ENCODE measurements at places on chromosomes 16 and 17.

DNA sequence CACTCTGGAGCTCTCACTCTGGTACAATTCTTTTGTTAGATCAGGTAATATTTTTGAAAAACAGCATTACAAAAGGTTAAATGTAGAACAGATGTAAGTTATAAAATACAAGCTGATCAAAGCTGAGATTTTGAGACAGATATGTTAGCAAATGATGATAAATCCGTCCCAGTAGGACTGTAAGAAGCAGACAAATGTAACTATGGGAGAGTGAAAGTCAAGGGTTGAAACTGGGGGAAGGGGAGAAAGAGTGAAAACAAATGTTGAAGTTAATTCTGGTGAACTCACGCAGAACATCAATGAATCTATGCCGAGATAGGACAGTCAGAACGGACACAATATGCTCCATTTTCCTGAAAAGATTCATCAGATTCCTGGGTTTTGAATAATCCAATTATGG is 298.9 kb upstream of the IRX5 start:
- DNase-seq: no peak

GRCh38 chr16:78780808-78781207 is 681.4 kb downstream of the WWOX start:
- no peak for DNase-seq

DNA sequence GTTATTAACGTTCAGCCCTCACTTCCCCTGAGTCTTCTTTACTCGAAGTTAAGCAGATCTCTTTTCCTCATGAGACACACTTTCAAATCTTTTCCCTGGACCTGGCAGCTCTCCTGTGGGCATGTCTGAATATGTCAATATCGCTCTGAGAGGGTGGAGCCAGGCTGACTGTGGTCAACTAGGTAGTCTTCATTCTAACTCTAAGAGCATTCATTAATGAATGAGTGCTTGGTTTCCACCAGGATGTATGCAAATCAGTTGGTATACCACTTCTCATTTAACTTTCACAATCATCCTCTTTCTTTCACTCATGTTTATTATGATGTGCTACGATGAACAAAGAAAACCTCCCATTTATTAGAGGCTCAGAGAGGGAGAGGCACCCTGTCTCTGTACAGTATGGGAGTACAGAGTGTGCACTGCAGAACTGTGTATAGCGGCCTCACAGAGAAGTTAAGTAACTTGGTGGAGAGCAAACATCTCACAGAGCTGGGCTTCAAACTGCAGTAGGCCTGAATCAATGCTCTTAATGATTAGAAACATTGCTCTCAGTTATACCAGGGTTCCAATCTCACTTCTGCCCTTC is 39.9 kb downstream of the OTOA start:
- no peak for DNase-seq

DNA sequence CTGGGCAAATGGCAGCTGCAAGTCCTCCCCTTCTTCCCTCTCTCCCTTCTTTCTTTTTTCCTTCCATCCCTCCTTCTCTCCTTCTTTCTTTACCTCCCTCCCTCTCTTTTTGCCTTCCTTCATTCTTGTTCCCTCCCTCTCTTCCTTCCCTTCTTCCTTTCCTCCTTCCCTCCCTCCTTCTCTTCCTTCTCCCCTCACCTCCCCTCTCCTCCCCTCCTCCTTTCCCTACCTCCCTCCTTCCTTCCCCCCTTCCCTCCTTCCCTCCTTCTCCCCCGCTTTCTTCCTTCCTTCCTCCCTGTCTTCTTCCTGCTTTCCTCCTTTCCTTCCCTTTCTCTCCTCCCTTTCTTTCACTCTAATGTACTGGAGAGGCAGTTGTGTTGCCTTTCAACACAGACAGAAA is 110.8 kb upstream of the SALL1 start:
- DNase-seq: no peak

DNA sequence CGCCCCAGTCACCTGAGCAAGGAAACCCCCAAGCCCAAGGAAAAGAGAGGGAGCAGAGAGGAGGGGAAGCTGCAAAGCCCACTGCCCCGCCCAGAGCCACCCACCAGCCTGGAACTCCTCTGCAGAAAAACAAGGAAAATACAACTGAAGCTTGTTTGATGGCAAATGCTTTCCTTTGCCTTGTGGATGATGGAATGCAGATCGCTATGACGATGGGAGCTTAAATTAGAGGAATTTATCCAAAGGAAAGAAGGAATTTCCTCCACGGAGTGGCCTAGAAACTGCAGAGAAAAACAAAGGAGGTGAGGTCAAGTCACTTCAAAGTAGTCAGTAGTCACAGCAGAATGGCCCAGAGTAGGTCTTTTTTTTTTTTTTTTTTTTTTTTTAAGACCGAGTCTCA is 31.5 kb upstream of the ASGR2 start:
- DNase-seq: no peak

GRCh38 chr17:75460295-75460694 is 3.9 kb downstream of the TMEM94 start:
- no peak for DNase-seq

DNA sequence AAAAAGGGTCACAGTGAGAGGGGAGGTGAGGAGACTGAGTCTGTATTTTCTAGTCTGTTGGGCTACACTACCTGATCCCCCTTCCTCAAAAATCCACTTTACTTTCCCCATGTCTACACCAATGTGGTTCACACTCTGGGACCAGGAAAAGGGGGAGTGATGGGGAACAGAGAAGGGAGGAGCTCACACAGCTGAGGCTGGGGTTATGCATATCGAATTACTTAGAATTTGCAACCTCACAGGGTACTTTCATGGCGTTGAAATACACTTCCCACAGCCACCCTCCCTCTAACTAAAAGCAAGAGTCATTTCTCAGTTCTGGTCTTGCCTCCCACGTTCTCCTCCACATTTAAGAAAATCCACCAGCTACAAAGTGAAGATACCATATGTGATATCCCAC is 14.1 kb downstream of the MAPT start:
- peak; percentile 32 for DNase-seq

DNA sequence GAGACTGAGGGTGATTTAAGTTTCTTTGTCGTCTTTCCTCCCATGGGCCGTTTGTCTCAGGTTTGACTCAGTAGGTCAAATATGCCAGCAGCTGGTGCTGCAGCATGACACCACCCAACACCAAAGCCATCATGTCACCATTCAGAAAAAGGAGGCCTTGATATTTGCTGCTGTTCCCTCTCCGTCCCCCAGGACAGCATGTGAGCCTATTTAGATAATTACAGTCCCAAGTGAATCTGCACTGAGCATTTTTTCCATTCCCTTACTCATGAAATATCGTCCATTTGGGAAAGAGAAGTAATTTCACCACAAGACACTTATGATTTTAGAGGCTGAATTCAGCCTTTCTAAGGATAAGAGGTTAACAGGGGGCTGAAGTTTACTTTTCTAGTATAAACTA is 62.2 kb upstream of the ADORA2B start:
- no peak for DNase-seq

GRCh38 chr17:9021992-9022572 is 772 bp downstream of the NTN1 start:
- peak; percentile 30 for DNase-seq

GRCh38 chr16:76756951-76757350 is 434.0 kb upstream of the MON1B start:
- DNase-seq: no peak

DNA sequence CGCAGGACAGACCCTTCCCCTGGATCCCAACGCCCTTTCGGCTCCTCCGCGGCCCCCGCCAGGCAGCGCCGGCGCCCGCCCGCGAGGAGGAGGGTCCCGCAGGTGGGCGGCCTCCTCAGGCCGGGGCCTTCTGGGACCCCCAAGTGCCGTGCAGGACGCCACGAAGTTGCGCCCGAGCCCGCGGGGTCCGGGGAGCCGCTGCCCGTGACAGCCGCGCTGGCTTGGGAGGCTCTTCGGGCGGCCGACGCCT is 504 bp downstream of the ERN1 start:
- no peak for DNase-seq

- no peak for DNase-seq
These were observed 10.2 kb downstream of the EEF2K start for GRCh38 chr16:22216191-22216831.

DNA sequence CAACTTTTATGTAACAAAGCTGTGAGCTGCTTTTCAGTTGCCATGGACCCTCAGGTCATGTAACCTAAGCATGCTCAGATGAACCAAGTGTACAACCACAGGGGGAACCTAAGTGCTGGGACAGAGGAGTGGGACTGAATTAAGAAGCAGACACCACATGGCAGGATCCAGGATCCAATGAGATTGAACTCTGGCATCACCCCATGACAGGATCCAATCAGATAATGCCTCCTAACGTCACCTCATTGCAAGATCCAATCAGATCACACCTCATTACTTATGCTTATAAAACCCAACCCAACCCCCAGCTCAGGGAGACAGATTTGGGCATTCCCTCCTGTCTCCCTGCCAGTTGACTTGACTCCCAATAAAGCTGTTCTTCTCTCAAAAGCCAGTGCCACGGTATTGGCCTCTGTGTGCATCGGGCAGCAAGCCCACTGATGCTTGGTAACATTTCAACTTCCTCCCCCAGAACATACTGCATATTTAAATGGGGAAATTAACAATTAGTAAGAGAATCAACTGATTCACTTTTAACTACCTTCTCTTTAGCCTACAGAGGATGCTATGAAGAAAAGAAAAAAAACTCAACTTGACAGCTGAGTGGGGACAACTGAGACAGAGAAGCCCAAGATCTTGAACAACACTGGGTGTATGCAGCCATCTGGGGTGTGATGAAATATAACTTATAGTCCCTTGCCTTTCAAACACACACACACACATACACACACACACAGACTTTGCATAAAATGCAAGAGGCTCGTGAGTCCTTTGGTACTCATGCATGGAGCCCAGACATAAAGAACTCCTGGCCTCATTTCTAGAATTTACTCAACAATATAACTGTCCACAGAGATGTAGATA is 148.4 kb downstream of the SLC39A11 start:
- DNase-seq: no peak

DNA sequence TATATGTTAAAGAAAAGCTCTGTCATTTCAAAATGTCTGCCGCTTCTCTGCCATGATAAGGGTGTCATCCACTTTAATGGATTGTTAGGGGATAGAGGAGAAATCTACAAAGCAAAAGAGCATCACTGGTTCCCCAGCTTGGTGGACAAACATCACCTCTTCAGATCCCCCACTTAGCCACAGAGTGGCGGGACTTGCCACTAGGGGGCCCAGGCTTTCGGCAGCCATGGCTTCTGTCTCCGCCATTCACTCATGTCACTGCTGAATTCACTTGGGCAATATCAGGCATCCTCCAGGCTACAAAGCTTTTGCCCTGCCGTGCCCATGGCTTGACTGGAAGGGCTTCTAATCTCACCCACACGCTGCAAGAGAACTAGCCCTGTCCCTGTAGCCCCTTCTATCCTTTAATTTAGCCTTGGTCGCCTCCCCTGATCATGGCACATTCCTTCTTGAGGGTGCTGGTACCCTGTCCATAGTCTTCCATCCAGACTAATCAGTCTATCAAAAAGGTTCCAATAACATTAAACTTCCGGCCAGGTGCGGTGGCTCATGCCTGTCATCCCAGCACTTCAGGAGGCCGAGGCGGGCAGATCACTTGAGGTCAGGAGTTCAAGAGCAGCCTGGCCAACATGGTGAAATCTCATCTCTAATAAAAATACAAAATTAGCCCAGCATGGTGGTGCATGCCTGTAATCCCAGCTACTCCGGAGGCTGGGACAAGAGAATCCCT is 34.7 kb downstream of the SBK1 start:
- DNase-seq: peak; percentile 79

DNA sequence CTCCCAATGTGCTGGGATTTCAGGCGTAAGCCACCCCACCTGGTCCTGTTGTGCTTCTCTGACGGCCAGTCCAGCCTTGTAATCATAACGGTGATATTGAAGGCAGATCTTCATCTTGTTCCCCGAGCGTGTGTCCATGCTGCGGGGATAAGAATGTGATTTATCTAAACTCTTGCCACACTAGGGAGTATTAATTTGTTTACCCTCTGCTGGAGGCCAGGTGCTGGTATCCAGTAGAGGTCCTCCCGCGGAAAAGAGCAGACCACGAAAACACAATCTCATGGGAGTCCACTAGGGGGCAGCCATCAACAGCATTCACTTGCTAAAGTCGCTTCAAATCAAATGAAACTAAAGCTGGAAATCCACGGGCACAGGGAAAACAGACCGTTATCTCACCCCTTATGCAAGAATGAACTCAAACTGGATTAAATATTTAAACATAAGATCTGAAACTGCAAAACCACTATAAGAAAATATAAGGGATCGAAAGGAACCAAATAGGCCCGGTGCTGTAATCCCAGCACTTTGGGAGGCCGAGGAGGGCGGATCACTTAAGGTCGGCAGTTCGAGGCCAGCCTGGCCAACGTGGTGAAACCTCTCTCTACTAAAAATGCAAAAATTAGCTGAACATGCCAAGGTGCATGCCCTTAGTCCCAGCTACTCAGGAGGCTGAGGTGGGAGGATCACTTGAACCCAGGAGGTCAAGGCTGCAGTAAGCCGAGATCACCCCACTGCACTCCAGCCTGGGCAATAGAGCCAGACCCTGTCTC is 22.3 kb upstream of the RBBP6 start:
- peak; percentile 83 for DNase-seq

DNA sequence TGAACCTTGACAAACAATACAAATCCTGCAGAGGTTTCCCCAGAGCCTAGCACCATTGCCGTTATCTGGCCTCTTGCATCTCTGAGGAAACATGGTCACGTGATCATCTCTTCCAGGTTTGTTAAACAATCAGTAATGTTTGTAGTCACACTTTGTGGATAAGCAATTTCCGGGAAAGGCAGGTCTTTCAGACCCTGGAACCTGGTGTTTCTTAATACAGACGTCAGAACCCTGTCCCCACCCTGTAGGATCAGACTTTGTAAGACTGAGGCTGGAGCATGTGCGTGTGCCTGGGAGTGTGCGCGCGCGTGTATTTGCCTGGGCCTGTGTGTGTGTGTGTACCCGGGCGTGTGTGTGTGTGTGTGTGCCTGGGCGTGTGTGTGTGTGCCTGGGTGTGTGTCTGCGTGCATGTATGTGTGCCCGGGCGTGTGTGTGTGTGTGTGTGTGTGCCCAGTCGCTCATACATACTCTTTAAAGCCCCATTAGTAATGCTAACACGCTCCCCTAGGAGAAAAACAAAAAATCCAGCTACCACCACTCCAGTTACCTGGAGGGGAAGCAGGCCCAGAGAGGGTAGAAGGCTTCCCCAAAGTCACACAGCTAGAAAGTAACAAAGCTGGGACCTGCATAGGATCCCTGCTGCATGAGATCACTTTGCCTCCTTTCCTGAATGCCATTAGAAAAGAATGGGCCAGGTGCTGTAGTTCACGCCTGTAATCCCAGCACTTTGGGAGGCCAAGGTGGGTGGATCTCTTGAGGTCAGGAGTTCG is 5.3 kb downstream of the CTNS start:
- no peak for DNase-seq

- no peak for DNase-seq
These were observed 81.4 kb upstream of the FOXF1 start for GRCh38 chr16:86428729-86429517.

DNA sequence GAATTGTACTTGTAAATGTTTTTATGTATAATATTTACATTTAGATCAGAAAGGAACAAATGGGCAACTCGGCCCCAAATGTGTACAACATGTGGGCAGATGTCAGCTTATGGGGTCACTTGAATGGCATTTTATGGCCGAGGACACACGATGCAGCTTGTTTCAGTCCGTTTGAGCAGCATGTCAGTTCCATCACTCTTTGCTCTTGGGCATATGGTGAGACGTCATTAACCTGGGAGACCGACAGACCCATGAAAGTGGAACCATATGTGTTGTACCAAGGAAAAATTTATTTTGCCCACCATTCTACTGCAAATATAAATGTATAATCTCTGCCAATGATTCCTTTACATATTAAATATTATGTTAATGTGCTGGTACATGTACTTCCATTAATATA is 561.9 kb upstream of the SOX9 start:
- no peak for DNase-seq

- DNase-seq: no peak
These were observed 223.8 kb downstream of the LGALS9B start for GRCh38 chr17:20243524-20243923.

All from activated T-cell treated with anti-CD3 and anti-CD28 coated beads, Interleukin-2, amount 50 U/mL, for 48 hours (primary cell).